Mesenteric fat pad (tissue), 1 donor: ENCODE measurements at places on chromosomes 1 and 21. TPM values are rescaled to one million over a fixed set of nuclear protein-coding genes. Genes with fewer than 3 reads are reported as not detected.

DNA sequence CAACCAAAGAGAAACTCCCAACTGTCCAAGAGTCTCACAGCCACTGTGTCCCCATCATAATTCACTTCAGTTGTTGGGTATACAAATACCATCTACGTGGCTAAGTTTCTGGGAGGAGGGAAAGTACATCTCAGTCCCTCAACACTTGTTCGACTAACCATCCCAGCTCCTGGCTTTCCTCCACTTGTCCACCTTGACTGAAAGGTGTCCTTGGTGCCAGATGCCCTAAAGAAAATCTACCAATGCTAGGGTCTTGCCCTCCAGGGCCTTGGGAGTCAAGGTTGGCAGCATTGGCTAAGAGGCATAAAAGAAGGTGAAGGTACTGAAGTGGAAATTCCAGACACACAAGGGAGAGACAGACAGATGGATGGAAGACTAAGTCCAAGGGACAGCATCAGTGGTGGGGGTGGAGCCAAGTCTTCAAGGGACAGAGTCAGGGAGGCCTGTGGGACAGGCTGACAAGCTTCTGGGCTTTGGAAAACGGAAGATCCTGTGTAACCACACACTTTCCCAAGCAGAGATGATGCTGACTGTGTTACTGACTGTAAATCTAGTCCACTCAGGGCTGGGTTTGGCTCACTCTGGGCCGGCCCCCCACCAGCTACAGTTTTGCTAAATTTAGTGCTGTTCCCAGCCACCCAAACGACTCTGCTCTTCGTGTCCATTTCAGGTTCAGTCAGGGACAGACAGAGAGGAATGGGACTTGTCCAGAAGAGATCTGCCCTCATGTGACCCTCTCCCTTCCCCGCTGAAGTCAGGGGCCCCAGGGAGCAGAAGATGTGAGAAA, 60.1 kb downstream of the CD34 start:
- no peak for DNase-seq

The PADI2 gene
- 4.0 TPM for total RNA-seq

GRCh38 chr1:35186239-35186638, 6.7 kb downstream of the SFPQ start:
- DNase-seq: no peak

The LAX1 gene
- 1.3 TPM for total RNA-seq

DNA sequence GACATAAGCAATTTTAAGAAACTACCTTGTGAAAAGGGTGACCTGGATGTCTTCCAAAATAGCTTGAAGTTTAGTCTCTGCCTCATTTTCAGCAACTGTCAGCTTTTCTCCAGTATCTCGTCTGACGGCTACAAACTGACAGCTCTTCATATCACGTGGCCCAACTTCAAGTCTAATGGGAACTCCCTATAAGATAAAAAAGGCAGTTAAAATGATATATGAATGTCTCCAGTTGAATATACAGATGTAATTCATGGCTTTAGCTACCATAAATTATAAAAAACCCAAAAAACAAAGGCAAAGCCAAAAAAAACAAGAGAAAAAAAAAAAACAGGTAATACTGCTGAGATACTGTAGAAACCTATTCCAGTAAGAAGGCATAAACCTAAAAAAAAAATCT, 44.9 kb upstream of the SLC30A10 start:
- no peak for DNase-seq

The OXCT2 gene
- total RNA-seq: 0.87 TPM

The KCNA3 gene
- total RNA-seq: 0.90 TPM

DNA sequence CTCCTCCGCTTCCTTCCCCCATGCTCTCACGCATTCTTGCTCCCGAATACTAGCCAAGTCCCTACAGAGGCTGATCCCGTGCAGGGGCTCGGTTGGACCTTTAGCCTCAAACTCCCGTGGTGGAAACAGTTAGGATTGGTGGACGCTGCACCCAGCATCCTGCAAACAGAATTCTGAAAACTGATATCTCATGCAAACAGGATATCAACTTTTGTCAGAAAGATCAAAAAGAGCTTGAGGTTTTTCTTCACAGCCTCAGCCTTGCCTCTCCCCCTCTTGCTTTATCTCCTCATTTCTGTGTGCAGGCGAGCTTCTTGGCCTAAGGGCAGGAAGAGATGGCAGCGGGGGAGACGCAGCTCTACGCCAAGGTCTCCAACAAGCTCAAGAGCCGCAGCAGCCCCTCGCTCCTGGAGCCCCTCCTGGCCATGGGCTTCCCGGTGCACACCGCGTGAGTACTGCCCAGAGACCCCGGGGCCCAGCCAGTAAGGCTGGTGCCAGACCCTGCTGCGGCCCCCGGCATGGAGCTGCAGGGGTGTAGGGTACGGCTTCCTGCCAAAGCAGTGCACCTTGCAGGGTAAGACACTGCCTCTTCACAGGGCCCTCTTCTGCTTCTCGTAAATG, at the start of gene UBASH3A:
Gene UBASH3A, plus strand, starts transcription at position 292 of the 621 bp plus-strand sequence. Its CDS starts 44 bp downstream, at position 336.
- peak; percentile 73 for DNase-seq

The TMPRSS3 gene
- total RNA-seq: not detected

GRCh38 chr1:116289193-116289592, 83.9 kb upstream of the ATP1A1 start:
- no peak for DNase-seq

The AMY2B gene
- 15.8 TPM for total RNA-seq

DNA sequence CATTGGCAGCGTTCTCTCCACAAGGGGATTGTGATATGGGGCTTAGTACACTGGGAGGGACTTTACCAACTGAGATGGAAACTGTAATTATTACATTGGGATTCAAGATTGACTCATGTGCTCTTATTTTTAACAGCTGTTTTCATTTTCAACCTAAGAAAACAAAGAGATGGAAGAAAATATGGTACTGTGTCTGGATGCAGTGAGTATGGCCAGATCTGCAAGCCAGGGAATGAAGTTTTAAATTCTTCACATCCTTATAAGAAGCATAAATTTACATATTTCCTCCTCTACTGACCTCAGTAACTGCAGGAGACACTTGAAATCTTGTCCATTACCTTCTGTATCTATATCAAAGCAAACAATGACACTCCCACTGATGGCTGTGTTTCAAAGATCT, 81.5 kb upstream of the EDEM3 start:
- DNase-seq: no peak

DNA sequence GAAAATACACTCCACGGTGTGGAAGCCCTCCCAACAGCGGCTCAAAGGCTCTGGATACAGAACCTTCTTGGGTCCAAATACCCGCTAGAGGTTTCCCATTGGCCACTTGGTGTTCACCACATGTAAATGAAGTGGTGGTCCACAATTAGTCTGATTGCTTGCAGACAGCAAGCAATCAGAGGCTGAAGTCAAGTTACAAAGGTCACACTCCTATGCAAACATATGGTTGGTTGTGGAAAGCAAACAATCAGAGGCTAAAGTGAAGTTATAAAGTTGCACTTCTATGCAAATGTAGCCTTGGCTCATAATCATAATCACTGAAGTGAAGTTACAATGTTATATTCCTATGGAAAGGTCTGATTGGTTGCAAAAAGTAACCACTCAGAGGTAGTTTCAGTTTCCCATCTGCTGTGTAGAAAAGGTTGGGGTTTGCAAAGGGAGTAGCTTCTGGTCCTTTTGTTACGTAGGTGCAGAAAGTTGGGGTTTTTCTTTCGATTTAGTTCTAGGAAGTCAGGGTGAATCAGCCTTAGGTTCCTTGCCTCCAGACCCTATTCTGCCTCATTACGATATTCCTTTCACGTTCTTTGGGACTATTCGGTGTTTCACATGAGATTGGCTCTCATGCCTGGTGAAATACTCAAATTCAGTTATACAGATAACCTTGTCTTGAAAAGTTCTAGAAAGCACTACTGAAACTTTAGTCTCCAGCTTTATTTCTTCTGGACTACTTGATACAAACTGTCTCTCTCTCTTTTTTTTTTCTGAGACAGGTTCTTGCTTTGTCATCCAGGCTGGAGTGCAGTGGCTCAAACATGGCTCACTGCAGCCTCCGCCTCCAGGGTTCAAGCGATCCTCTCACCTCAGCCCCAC, 36.7 kb upstream of the MTF2 start:
- DNase-seq: no peak

The MMEL1 gene
- 3.2 TPM for total RNA-seq

The DPT gene
- 310 TPM for total RNA-seq

The RIMS3 gene
- total RNA-seq: 1.2 TPM

The SPRR1B gene
- not detected for total RNA-seq

The PDZK1 gene
- total RNA-seq: not detected

The TEX38 gene
- not detected for total RNA-seq

DNA sequence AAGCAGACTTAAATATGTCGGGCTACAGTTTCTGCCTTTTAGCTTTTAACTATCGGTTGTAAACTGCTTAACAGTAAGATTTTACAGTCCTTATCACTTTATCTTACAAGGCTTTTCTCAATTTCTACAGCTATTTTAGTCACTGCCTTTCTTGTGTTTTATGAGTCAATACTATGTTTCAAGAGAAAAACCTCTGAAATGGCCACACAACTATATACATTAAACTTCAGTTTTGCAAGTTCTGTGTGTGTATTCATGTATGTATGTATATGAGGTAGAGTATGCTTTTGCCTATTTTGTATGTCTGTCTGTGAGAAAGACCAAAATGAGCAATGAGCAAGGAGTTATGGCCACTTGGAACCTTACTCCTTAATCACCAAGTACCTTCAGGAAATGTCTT, 169.8 kb downstream of the SYT2 start:
- DNase-seq: no peak

GRCh38 chr1:162373541-162374260, 3.0 kb downstream of the SPATA46 start:
- DNase-seq: peak; percentile 81

DNA sequence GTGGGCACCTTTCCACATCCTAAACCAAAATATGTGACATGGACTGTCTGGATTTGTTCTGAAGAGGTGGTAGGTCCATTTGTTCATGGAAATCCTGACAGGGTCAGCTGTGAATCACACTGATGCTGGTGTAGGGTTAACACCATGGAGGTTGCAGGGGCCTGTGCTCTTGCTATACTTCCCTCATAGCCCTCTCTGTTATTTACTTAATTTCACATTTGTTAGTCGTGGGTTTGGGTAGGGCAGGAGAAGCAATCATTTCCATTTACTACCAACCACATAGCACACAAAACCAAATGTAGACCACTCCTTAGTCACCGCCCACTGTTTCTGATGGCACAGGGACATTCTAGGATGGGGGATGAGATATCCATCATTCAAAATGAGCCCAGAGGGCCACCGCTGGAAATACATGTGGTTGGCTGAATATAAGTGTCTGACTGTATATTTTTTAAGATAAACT, 61.8 kb upstream of the POU2F1 start:
- no peak for DNase-seq

The HORMAD1 gene
- 0.29 TPM for total RNA-seq

- no peak for DNase-seq
Observed at GRCh38 chr1:166120281-166120680, 46.5 kb downstream of the FAM78B start.

GRCh38 chr1:23466423-23466989, 17.5 kb downstream of the ASAP3 start:
- DNase-seq: no peak

- no peak for DNase-seq
Observed at GRCh38 chr21:45965084-45965809, 16.3 kb upstream of the COL6A1 start.

DNA sequence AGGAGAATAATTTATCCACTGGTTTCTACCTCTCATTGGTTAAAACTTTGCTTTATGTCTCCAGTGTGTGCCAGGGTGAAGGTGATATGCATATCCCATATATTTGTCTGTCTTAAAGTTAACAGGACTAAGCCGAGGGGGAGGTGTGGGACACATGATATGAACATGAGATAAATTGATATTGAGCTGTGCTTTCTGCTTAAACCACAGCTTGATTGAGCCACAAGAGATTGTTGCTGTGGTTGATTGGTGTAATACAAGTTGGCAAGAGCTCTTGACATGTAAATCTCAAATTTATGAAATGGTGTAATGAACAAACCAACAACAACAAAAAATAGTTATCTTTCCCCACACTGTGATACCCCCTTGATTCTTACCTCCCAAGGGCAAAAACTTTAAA, 1295.5 kb upstream of the NCAM2 start:
- no peak for DNase-seq

- DNase-seq: no peak
Observed at GRCh38 chr1:18414321-18414720, 66.4 kb upstream of the KLHDC7A start.

The TLCD4 gene
- total RNA-seq: 15.9 TPM

DNA sequence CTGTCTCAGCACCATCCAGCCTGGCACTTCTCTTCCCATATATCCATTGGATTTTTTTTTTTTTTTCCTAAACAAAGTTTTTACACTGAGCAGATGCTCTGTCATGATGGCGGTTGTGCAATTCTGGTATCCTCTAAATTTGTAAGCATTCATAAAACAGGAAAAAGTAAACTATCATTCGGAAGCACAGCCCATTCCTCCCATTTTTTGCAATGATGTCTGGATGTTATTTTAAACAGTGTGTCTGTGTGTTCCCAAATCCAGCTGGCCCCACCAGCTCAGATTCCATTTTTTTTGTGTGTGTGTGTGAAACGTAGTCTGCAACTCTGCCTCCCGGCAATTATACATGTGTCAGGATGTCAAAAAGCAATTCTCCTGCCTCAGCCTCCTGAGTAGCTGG, 33.5 kb downstream of the PDPN start:
- DNase-seq: no peak

The GNG5 gene
- total RNA-seq: 84.8 TPM

- DNase-seq: peak; percentile 81
Observed at GRCh38 chr1:244214009-244214967, 163.2 kb downstream of the ZBTB18 start.

DNA sequence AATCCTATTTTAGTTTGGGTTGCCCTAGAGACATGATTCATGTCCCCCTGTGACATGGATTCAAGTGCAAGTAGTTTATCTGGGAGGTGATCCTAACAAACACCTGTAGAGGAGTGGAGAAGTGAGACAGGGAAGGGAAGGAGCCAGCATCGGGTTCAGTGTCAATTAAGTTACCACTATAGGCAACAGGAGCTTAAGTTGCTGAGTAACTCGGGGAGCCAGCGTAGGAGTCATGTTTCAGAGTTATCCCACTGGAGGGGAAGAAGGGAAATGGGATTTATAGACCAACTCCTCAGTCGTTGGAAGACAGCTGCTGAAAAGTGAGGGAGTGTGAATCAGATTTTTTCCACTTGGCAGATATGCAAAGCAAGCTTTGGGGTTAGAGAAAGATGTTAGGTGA, 54.9 kb downstream of the SLC30A7 start:
- DNase-seq: no peak

DNA sequence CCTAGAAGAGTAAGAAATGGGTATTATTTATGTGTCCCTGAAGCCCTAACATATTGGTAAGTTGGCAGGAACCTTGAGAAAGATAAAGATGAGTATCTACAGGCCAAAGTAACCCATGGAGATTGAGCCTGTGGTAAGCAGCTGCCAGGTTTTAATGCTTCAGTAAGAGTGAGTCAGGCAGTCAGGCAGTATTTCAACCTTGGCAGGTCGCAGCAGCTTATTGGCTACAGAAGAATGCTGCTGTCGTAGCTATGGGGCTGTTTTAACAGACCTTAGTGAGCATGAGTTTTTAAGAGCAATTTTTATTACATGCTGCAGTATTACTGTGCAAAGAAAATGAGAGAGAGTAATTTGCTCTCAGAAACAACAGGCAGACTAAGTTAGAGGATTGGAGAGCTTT, 10.3 kb upstream of the SLC30A10 start:
- no peak for DNase-seq

The MROH9 gene
- not detected for total RNA-seq

- peak; percentile 64 for DNase-seq
Observed at GRCh38 chr1:36874271-36875060, 159.8 kb downstream of the GRIK3 start.

The NBPF6 gene
- total RNA-seq: not detected

The GBP6 gene
- not detected for total RNA-seq

GRCh38 chr1:163771637-163772036, 449.9 kb downstream of the NUF2 start:
- no peak for DNase-seq
